MV-4-11 (cell line): ENCODE measurements at places on chromosomes 7 and 10.

DNA sequence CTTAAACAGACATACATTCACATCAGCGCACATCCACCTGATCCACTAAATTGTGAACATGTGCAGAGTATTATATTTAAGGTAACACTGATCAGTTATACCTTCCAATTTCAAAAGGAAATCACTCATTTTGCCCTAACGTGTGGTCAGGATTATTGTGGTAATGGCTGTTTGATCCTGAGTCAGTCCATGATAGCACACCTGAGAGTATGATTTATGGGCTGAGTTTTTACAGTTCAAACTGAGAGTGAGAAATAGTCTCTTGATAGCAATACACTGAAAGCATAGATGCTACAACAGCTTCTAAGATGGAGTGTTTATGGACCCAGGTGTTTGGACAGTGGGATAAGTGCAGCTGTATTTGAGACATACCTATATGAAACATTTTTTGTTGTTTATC, 96.7 kb downstream of the KIF20B start:
- no peak for DNase-seq

DNA sequence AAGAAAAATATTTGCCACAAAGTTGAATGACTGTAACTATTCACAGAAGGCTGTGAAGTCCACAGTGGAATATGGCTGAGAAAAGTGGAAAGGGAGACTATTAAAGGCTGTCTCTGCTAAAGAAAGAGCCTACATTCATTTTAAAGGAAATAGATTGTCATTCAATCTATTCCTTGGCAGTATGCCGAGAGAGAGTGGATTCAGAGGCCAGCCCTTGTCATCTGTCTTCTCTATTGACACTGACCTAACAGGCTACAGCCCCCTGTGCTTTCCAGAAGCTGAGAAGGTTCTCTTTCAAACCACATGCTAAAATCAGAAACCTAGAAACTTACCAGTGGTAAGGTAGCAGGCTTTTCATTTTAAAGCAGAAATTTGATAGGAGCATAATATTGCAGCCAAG, 12.1 kb downstream of the ODAD2 start:
- no peak for DNase-seq

- no peak for DNase-seq
These were observed 5.4 kb downstream of the PIK3CG start for GRCh38 chr7:106870528-106870927.

- DNase-seq: no peak
These were observed 375.8 kb upstream of the NFE2L3 start for GRCh38 chr7:25775999-25776743.

GRCh38 chr7:7694542-7694941, 23.9 kb downstream of the RPA3 start:
- no peak for DNase-seq

GRCh38 chr10:82089327-82089726, 214.3 kb downstream of the NRG3 start:
- DNase-seq: no peak

DNA sequence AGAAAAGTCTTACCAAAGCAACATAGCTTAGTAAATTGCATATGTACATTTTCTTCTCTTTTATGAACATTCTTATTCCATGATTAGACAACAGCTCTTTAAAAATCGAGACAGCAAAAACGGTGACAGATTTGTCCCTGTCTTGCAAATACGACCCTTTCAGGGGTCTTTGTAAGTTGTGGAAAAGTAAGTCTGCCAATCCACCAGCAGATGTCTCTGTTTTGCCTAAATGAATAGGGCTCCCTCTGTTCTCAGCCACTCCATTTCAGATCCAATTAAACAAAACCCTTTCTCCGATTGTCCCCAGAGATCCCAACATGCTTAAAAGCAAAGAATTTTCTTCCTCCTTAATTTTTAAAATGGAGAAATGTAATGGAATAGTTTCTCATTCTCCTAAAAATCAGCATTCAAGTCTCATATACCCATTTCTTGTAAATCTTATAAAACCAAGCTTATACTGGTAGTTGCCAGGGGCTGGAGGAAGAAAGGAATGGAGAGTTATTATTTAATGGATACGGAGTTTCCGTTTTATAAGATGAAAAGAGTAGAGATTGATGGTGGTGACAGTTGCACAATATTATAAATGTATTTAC, 61.0 kb upstream of the NFE2L3 start:
- DNase-seq: peak; percentile 52

DNA sequence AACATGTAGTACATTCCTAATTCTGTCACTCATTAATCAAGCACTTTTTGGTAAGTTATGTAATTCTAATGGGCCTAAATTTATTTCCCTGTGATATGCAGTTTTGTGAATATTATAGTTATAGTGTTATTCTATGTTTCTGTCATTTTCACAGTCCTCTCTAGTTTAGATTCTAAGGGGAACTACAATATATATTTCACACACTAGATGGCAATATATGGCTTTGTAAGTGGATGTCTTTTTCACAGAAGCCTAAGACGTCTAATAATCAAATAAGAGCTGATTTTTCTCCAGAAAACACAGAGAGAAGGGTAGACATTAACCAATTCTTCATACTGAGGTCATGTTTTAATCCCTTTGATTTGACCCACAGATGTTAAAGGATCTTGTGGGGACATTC, 18.0 kb downstream of the RNLS start:
- peak; percentile 28 for DNase-seq

DNA sequence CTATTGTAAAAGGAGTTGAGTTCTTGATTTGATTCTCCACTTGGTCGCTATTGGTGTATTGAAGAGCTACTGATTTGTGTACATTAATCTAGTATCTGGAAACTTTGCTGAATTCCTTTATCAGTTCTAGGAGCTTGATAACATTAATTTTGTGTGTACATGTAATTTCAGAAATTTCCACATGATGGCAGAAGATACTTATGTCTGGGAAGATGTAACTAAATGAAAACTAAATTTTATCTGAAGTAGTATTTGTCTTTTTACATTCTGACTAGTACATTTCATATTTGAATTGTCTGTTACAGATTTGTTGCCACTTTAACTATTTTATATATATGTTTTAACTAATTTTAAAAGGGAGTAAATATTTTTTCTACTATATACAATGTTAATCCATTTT, 27.6 kb downstream of the SDHAF3 start:
- DNase-seq: peak; percentile 19

- peak; percentile 53 for DNase-seq
These were observed 309.8 kb downstream of the AHR start for GRCh38 chr7:17608114-17608833.

- no peak for DNase-seq
These were observed 545.9 kb downstream of the SORCS1 start for GRCh38 chr10:106618646-106619045.

DNA sequence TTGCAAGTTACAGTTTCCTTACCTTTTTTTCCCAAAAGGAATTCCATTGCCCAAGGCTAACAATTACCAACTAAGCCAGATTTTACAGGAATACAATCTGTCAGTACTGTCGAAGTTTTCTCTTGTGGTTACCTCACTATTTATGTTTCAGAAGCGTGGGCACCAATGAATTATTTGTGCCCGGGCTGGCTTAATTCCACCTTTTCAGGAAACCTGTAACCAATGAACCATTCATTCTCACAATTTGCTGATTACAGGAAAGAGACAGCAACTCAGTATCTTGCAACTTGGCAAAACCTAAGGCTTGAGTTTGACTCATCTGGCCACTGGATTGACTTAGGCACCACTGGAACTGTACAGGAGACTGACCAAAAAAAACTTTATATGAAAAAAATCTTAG, 485.6 kb downstream of the INHBA start:
- DNase-seq: no peak

- DNase-seq: peak; percentile 15
These were observed 21.4 kb downstream of the SLF2 start for GRCh38 chr10:100934084-100934659.

- DNase-seq: no peak
These were observed 61.3 kb downstream of the CACNA2D1 start for GRCh38 chr7:82382276-82382675.

- DNase-seq: peak; percentile 22
These were observed 75.3 kb upstream of the AGBL3 start for GRCh38 chr7:134910968-134911367.

DNA sequence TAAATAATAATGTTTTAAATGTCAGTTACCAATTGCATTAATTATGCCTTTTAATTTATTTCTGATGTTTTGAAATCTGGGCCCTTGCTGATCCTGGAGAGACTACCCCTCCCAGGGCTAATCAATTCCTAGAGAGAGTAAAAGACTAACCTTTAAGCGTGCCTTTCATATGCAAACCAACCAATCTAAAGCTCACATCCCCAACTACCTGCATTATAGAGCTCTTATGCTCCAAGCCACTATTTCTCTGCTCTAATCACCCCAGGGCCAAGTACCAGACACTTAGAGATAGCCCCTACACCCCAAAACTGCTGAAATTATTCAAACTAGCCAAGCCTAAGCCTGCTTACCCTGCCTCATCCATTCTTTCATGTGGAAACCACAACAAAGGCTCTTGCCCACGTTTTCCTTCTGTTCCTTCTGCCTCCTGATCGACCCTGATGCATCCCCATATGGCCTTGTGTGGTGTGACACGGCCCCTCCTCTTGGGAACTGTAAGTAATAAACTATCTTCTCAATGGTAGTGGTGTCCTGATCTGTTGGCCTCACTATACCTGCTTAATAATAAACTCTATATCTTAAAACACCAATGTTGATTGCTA, 97.7 kb downstream of the HIBADH start:
- no peak for DNase-seq

DNA sequence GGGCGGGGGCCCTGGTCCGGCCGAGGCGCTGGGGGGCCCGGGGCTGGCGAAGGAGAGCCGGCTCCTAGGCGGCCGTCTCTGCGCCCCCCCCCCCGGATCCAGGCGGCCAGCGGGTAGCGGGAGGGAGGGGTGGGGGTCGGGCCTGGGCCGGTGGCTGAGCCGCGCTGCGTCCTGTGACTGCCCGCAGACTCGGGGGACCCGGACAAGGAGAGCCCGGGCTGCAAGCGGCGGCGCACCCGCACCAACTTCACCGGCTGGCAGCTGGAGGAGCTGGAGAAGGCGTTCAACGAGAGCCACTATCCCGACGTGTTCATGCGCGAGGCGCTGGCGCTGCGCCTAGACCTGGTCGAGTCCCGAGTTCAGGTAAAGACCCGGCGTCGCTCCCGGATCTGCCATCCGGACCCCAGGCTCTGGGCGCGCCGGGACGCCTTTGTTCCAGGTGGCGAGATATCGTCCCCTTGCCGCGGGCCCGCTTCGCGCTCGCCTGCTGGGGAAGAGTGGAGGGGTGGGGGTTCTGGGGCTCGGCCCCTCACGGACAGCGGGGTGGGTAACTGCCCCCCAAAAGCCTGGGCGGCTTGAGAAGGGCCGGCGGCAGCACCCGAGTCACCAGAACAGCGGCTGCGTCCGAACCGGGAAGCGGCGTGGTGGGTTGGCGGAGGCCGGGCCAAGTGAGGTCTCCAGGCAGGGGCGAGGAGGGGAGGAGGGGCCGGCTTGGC, 819 bp downstream of the UNCX start:
- no peak for DNase-seq

GRCh38 chr7:140667476-140667875, 5.3 kb upstream of the ADCK2 start:
- DNase-seq: no peak

DNA sequence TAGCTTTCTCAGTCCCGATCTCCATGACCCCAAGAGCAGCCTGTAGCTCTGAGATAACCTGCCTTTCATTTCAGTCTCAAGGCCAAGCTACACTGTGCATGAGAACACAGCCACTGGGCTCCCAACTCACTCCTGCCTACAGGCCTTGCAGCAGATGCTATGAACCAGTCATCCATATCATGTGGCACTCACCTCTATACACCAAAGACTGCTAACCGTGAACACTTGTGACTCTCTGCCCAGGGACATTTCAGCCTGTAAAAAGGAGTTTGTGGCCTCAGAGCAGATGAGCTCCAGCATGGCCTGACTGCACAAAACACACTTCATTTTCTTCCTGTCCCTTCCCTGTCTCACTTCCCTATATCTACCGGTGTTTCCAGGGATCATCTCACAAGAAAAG, 56.9 kb upstream of the NPY start:
- no peak for DNase-seq

DNA sequence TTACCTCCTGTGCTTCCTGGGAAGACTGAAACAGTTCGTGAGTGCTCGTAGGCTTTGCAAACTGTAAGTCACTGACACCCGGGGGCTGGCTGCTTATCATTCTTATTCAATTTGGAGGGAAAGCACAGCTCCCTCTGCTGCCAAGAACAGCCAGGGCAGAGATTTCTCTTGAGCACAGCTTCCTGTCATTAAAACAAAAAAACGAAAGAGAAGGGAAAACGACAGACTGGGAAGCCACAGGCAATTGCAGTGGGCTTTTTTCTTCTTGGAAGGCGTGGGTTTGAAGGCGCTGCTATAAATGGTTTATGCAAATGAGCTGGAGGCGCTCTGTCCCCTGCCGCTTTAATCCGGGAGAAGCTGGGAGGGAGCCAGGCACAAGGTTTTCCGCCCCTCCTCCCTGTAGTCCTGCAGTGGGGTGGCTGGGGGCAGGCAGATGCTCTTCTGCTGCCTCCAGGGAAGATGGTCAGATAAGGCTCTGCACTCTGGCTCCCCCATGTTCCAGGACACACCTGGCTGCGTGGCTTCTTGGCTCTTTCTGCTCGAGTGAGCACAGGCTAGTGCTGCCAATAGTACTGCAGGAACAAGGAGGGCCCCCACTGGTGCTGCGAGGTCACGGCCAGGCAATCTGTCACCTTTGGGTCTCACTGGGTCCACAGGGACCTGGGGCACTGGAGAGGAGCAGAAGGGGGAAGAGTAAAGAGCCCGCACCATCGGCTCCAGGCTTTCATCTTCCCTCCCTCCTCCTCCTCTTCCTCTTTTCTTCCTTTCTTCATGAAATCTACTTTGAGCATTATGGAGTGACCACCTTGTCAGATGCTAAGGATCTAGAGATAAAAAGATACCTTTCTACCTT, 49.5 kb downstream of the NEURL1 start:
- peak; percentile 48 for DNase-seq

DNA sequence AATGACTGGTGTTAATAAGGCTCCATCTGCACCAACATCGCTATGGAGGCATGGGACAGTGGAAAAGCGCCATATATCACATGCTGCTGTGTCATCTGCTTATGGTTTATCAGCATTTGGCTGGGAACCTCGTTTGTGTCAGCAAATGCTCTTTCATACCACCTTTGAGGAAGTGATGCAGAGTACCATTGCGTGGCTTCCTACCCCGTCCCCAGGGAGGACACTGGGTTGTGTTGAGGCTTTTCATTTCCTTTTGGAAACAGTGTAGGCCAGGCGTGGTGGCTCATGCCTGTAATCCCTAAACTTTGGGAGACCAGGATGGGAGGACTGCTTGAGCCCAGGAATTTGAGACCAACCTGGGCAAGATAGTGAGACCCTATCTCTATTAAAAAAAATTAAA, 6.8 kb downstream of the TACR2 start:
- DNase-seq: peak; percentile 83

- peak; percentile 7 for DNase-seq
These were observed 114.6 kb downstream of the DNAJC1 start for GRCh38 chr10:21888959-21889358.

- DNase-seq: no peak
These were observed 124.2 kb downstream of the GNAT3 start for GRCh38 chr7:80387634-80388193.

DNA sequence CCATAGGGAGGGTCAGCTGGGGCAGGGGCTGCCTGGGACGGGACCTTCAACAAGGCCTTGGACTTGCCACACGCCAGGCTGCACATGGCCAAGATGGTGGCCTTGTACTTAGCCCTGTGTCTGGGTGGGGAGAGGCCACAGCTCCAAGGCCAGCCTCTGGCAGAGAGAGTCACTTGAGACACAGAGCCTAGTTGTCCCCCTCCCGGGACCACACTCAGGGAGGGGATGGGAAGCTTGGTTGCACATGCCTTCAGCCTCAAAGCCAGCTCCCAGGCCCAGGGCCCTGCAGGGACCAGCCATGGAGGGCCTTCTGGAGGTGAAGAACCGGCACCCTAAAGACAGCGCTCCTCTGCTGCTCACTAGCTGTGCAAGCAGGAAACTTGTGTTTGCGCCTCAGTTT, 16.7 kb downstream of the MMRN2 start:
- no peak for DNase-seq
